ENCODE measurements at places on chromosomes 4 and X.

- no peak for DNase-seq
Observed at GRCh38 chr4:73883306-73883705, 14.1 kb downstream of the CXCL1 start.

DNA sequence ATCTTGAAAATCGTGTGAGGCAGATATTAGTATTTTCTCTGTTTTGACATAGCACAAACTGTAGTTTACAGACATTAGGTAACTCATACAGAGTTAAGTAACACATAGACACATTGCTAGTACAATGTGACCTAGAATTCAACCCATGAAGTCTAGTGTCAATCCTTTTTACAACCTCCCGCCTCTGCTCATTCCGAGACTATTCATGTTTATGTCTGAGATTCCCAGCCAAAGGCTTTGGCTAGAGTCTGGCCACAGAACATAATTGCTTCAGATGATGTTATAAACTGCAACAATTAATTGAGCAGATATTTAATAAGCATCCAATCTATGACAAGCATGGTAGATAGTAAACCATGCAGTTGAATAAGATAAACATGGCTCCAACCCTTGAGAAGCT is 841.0 kb downstream of the STIM2 start:
- no peak for DNase-seq

GRCh38 chrX:45502396-45502795 is 301.7 kb upstream of the DIPK2B start:
- no peak for DNase-seq

- no peak for DNase-seq
Observed at GRCh38 chr4:5967783-5968182, 50.4 kb downstream of the C4orf50 start.

DNA sequence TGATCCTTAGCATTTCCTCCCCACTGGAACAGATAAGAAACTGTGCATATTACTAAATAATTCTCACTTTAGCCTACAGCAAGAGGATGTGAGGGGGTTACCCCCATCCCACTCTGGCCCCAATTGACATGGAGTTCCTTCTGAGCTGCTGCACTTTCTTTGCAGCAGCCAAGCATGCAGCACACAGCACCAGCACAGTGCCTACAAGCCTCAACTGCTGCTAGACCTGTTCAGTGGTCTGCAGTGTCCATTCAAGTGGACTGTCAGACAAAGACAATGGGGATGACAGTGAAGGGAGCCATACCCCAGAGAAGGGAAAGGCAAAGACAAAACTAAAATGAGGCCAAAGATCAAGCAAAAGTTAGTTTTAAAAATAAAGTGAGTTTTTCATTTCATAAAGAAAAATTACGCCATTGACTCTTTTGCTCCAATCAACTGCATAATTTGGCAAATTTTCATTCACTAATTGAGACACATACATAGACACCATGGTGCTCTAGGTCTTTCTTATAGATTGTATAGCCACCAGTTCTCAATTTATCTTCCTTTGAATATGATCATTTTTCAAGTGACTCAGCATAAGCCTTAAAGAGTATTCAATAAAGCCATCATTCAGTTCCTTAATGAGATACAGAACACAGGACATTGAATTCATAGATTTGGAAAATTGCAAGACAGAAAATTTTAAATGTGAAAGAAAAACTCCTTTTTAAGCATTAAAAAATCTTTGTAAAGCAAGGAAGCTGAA is 410.6 kb downstream of the HNRNPD start:
- no peak for DNase-seq

- DNase-seq = no peak
Observed at GRCh38 chrX:9114245-9114644, 80.3 kb upstream of the FAM9B start.

DNA sequence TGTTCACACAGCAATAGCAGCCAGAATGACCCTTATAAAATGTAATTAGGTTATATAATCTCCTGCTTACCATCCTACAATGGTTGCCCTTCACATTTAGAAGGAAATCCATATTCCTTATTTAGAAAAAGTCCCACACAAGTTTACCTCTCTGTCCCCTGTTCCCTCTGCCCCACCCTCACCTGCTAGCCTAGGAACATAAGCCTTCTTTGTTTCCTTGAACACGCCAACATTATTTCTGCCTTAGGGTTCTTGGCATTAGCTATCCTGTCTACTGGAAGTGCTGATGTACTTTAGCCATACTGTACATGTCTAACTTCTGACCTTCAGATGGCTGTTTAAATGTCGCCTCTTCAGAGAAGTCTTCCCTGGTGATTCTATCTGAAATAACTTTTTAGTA is 28.4 kb upstream of the USP53 start:
- DNase-seq = no peak

- DNase-seq = no peak
Observed at GRCh38 chrX:13476384-13476783, 93.0 kb upstream of the EGFL6 start.

DNA sequence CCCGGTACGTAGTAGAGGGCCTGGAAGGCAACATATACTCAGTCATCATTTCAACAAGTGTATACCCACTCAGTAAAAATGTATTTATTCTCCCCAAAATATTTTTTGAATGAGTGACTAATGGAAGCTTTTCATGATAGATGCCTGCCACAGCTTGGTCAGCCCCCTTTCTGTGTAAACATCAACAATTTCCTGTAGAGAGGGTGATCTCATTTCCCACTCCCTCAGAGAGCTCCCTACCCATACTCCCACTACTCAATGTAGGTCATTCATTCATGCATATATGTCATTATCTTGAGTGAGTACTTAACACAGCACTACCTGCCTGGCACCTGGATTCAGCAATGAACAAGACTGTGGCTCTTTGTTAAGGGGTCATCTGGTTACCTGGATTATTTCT is 81.9 kb downstream of the STK32B start:
- DNase-seq = no peak

GRCh38 chrX:1521459-1521956 is 15.5 kb downstream of the P2RY8 start:
- DNase-seq = peak; percentile 33

GRCh38 chr4:140789759-140790158 is 33.6 kb upstream of the TBC1D9 start:
- no peak for DNase-seq

DNA sequence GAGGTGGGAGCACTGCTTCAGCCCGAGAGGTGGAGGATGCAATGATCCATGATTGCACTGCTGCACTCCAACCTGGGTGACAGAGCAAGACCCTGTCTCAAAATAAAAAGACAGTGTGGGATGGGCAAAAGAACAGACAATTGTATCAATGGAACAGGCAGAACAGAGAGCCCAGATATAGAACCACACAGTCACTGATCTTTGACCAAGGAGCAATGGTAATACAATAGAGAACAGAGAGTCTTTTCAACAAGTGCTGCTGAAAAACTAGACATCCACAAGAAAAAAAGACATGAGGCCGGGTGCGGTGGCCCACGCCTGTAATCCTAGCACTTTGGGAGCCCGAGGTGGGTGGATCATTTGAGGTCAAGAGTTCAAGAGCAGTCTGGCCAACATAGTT is 5.9 kb downstream of the FAM53A start:
- no peak for DNase-seq

DNA sequence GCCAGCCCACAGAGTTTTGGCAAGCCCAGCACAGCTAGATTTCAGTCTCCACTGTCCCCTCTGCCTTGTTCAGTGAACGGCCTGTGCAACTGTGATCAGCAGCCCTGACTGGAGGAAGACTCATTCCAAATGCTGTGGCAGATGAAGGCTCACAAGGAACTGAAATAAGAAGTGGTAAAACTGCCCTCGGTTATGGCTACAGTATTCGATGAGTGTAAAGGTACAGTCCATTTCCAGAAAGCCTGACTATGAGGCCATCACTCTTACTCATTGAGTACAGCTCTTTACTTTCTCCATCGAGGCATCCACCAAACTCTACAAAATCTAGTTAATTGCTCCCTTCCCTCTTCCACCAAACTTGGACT is 69.1 kb downstream of the RHOH start:
- DNase-seq = no peak

- no peak for DNase-seq
Observed at GRCh38 chr4:130163701-130164100, 1067.7 kb downstream of the C4orf33 start.

DNA sequence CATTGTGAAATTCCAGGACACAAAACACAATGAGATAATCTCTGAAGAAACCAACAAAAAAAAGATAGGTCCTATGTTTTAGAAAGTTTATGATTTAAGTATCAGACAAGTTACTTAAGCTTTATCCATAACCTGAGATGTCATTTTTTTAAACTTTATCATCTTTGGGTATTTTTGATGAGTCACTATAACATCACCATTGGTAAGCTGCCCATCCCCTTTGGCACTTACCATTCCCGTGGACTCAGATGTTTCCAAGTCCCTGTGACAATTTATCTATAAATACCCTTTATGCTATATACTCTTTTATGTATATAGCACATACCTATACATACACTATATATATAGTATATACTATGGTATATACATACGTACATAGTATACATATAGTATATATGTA is 198.9 kb upstream of the GEMIN8 start:
- no peak for DNase-seq

DNA sequence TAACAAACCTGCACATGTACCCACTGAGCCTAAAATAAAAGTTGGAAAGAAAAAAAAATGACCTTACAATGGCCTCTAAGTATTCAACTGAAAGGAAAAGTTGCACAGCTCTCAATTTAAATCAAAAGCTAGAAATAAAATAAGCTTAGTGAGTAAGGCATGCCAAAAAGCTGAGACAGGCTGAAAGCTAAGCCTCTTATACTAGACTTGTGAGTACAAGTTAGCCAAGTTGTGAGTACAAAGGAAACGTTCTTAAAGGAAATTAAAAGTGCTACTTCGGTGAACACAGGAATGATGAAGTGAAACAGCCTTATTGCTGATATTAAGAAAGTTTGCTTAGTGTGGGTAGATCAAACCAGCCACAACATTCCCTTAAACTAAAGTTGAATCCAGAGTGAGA is 707.9 kb upstream of the PITX2 start:
- no peak for DNase-seq

GRCh38 chr4:175435381-175435783 is 376.7 kb downstream of the GPM6A start:
- DNase-seq = peak; percentile 60

DNA sequence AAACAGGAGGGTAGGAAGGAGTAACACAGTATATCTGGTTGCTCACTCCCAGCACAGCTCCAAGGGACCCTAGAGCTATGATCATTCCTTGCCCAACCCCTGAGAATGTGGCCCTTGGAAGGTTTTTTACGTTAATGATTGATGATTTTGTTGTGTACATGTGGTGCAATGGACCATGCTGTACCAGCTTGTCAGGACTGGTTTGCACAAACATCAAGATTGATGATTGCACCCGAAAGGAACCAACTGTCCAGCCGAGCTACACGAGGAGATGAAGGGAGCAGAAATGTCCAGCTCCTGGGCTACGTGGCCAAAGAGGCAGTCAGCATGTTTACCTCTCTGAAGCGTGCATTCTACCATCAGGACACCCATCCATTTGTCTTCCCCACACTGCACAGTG is 83.2 kb upstream of the USP9X start:
- DNase-seq = no peak

- DNase-seq = no peak
Observed at GRCh38 chr4:117063961-117064696, 21.2 kb downstream of the TRAM1L1 start.

- no peak for DNase-seq
Observed at GRCh38 chr4:74716436-74716765, 77.9 kb downstream of the BTC start.

- no peak for DNase-seq
Observed at GRCh38 chr4:1183985-1184773, 11.8 kb upstream of the SPON2 start.

DNA sequence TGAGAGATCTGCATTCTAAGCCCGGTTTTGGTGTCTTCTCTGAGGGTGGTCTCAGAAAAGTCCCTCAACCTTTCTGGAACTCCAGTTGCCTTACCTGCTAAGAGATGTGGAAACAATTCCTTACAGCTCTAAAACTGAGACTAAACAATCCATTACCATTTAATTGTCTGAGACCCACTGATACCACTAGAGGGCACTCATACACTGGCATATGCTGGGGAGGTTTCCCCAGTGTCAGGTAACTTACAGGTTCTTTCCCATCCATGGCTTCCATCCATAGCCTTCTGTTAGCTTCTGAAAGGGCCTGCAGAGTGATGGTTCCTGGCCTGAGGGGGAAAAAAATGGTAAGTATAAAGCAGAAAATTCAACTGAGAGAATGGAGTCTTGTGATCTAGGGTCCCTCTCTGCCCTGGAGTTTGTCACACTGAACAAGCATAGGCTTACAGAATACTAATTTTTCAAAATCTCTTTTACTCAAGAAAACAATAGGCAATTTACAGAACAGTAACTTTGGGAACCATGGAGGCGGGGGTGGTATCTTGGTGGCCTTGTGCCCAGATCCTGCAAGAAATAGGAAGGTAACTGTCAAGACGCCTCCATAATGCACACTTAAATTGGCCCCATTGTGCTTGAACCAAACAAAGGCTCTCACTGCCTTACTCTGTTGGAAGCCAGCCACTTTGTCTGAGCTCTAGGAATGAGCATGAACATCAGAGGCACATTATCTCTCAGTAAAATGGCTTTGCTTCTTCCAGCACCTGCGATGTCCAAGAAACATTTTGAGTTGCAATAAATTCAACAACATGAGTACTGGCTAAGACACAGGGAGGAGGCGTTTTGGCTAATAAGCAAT is 236.1 kb downstream of the OPHN1 start:
- DNase-seq = peak; percentile 18

DNA sequence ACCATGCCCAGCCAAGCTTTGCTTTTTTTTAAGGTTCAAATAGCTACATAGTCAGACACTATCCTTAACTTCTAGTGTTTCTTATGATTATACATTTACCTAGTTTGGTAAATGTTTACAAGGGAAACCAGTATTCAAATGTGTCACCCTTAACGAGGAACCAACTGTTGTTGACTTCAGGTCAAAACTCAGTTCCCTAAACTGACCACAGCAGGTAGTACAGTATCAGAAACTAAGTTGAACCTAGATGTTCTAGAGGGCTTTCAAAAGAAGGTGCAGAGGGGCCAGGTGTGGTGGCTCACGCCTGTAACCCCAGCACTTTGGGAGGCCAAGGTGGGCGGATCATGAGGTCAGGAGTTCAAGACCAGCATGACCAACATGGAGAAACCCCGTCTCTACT is 11.3 kb downstream of the GPC4 start:
- DNase-seq = no peak

DNA sequence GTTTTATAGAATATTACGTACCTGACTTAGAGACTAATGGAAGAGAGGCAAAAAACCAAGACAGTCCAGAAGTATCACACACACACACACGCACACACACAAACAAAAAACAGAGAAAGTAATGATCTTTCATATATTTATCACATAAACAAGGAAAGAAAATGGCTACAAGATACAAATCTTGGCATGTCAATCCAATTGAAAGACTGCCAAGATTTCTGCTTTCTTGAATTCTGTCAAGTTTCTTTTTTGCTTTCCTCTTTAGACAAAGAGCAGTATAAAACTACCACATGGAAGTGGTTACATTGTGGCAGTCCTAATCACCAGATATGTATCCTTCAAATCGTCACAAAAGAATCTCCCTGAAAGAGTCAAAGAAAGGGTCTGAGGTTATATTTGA is 2097.4 kb upstream of the AGA start:
- no peak for DNase-seq
